Frontal cortex (tissue), 4 donors: ENCODE measurements at places on chromosomes 12 and 14.

DNA sequence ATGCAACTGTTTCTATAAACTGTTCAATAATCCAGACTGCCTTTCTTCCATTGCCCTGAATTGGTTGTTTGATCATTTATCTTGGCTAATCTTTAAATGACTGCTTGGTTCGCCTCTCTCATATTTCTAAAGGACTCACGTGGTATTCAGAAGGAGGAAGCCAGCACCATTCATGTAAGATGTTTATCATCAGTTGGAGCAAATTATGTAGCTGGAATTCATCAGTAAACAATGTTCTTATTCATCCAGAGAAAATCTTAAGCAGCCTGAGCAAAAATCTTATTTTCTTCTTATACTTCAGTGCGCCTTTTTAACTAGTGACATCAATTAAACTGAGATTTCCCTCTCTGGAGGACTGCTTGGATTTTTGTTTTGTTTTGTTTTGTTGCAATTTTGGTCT, 538.7 kb upstream of the TMEM132C start:
- DNase-seq: no peak

DNA sequence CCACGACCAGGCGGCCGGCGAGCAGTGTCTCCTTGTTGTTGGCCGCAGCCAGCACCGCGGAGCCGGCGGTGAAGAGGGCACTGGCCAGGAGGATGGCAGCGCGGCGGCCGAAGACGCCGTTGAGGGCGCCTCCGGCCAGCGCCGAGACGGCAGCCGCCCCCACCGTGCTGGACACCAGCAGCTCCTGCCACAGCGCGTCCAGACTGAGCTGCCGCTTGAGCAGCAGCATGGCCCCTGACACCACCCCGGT, 691 bp downstream of the SLC2A13 start:
- no peak for DNase-seq

- no peak for DNase-seq
Measured at GRCh38 chr12:129394177-129394825, 509.5 kb downstream of the TMEM132D start.

GRCh38 chr14:88947646-88948598, 123.5 kb downstream of the TTC8 start:
- no peak for DNase-seq

DNA sequence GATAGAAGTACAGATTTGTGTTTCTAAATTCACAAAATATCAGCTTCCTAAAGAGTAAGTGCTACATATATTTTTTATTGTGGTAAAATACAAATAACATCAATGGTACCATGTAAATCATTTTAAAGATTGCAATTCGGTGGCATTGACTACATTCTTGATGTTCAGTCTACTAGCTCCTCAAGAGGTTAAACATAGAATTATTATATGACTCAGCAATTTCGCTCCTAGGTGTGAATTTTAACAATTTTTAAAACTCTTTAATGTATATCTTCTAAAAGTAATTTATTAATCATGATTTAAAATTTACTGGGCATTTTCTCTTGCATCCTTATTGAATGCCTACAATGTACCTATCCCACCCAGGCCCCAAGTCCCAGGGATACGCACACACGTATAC, 29.8 kb upstream of the OAS1 start:
- DNase-seq: no peak

DNA sequence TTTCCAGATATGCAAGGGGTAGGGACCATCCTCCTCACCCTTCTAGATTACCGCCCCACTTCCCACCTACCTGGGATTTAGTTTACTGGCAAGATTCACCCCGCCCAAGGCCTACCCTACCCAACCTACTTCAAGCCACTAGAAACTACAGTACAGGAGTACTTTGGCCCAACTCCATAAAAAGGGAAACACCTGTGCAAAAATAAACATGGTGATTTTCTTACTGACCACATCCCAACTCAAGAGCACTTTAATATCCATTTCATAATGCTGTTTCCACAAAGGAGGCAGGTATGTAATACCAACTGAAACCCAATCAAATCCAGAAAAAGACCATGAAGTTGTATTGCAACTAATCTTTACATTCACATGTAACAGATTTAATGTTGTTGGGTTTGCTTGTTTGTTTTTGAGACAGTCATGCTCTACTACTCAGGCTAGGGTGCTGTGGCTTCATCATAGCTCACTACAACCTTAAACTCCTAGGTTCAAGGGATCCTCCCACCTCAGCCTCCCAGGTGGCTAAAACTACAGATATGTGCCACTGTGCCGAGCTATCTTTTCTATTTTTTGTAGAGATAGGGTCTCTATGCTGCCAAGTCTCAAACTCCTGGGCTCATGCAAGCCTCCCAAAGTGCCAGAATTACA, 41.7 kb upstream of the RAP1B start:
- no peak for DNase-seq
